ENCODE measurements at places on chromosomes 13 and 19.

GRCh38 chr13:113454936-113455335 is 1.6 kb upstream of the ADPRHL1 start:
- no peak for DNase-seq

DNA sequence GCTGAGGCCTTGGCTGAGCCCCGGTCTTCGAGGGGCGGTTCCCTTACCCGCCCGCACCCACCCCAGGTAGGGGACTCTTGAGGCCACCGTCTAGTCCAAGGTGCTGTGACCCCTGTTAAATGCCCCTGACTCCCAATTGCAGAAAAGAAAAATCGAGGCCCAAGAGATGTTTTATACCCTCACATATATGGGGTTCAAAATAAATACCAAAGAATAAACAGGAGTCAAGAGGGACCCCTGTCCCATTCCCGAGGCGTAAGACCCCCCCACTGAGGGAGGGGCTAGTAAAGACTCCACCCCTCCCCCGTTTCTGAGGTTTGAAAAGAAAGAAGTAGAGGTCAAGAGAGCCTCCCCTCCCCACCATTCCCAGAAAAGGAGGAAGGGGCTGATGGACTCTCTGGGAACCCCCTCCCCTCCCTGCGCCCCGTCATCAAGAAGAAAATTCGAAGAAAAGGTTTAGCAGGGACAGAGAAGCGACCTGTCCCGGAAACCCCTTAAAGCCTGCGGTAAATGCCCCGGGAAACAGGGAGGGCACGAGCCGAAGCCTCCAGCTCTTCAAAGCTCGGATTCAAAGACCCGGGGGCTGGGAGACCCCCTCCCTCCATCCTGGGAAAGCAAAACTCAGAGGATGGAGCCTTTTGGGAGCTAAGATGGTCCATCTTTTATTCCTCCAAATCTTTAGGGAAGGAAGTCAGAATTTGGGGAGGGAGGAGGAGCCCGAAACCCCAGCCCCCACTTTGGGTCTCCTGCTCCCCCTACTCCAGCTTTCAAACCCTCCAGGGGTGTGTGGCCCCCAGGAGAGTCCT is 755 bp upstream of the RAB3A start:
- no peak for DNase-seq

GRCh38 chr13:42063105-42063504 is 14.7 kb downstream of the DGKH start:
- DNase-seq: no peak

DNA sequence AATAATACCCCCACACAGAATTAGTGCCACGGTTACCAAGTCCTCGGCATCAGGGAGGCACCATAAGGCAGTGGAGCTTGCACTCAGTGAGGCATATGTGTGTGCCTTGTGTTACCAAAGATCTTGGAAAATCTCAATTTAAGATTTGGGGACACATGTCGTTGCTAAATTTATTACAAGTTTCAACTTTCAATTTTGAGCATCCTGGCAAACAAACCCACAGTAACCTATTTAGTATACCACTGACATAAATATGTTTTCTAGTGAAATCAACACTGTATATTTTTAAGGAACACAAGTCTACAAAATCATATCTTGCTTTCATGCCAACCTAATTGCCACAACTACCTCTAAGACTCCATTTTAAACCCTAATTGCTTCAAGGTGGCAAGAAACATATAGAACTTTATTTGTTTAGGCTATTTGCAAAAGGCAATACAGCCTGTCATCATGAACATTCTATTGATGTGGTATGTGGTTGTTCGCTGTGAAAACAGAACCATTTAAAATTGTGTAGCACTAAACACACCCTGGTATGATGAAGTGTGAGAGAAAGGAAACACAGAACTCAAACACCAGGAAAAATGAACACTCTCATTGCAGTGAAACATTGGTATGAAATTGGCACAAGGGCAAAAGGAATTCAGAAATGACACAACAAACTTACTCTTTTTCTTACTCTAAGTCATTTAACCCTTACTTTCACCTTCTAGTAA is 531.1 kb downstream of the IRS2 start:
- DNase-seq: no peak

- DNase-seq: peak; percentile 84
Observed at GRCh38 chr19:10104665-10105508, 1.3 kb upstream of the PPAN start.

GRCh38 chr13:83907196-83907989 is 25.1 kb upstream of the SLITRK1 start:
- DNase-seq: no peak

- DNase-seq: no peak
Observed at GRCh38 chr13:95023405-95023804, 277.8 kb downstream of the ABCC4 start.

DNA sequence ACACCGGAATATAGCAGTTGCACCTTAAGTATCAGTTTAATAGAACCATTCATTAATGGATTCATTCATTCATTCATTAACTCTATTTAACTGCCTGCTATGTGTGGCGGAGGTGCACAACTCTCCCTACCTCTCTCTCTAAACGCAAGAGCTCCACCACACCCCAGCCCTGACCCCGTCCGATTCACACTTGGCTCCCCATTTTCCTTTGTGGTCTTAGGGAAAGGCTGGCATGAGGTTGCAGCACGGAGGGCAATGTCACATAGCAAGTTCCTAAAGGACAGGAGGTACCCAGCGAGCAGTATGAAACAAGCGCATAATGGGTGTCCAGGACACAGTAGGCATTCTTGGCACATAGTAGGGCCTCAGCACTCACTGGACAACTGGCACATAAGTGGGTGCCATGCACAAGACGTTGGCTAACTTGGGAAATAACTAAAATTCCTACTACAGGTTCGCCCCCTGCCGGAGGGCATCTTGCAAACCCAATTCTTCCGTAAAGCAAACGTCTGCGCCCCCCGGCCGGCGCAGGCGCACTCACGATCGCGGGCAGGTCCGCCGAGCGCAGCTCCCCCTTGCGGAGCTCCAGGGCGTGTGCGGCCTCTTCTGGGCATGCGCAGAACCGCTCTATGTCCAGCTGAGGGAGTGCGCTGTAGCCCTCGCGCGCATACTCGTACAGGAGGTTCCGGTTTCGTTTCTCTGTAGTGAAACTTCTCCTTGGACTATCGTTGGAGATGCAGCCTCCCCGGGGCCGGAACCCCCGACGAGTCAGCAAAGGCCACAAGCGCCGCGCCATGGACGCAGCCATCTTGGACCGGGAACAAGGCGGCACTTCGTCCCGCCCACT is at the start of gene SARS2:
Gene SARS2, minus strand, starts transcription at position 835 of the 847 bp plus-strand sequence. Its CDS starts 27 bp downstream, at position 808.
- DNase-seq: peak; percentile 91

DNA sequence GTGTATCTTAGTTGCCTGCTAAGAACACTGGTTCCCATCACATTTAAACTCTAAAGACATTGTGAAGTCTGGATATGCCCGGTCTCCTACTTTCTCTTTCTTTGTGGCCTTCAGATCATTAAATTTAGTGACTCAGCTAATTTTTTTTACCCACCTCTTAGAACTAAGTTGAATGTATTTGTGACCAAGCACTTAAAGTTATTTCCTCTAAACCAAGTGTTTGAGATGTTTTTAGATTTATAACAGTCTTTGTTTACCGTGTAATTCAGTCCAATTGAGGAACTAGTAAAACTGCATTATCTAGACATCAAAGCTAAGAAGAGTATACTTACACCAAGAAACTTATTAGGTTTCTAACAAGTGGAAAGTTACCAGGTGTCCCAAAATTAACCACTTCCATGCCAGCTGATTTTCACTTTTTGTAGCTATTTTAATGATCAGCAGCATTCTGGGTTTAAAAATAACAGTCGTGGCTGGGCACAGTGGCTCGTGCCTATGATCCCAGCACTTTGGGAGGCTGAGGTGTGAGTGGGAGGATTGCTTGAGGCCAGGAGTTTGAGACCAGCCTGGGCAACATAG is 53.1 kb downstream of the ARHGAP35 start:
- no peak for DNase-seq

DNA sequence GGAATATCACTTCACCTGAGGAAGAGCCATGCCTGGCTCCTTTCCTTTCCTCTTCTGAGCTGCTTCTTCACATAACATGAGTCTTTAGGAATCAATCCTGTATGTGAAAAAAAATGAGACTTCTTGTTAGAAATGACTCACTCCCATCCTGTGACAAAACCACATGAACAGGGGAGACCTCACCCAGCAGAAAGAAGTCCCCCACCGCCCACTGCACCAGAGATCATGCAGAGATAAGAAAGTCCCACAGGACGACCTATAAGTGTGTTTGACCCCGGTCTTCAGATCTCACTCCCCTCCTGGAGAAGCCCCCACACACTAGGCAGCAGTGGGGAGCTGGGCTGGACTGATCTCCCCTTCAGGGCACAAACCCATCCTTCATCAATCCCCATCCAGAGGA is 7.8 kb downstream of the ZNF600 start:
- DNase-seq: peak; percentile 36

DNA sequence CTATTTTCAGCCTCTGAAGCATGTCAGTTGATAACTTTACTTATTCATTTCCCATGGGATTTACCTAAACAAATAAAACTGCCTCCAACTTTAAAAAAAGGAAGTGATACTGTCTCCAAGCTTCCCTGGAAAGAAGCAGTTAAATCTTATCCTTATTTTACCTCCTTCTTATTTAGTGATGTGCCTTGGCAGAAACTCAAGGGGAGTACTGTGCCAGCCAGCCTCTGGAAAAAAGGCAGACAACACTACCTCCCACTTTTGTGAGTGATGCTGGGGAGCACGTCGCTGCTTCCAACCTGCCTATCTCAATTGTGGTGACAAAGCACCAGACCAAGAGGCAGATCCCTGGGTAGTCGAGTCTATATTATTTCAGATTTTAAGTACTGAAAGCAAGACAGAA is 765.6 kb downstream of the DIAPH3 start:
- DNase-seq: no peak

GRCh38 chr13:28574617-28575142 is 79.8 kb upstream of the FLT1 start:
- peak; percentile 60 for DNase-seq

- no peak for DNase-seq
Observed at GRCh38 chr13:28337166-28338005, 157.5 kb downstream of the FLT1 start.

GRCh38 chr13:90454002-90454636 is 893.4 kb upstream of the MIR17HG start:
- DNase-seq: no peak

- DNase-seq: no peak
Observed at GRCh38 chr13:86541461-86541860, 742.2 kb upstream of the SLITRK6 start.

GRCh38 chr13:73058432-73058735 is 421 bp upstream of the KLF5 start:
- no peak for DNase-seq

- DNase-seq: no peak
Observed at GRCh38 chr19:11061952-11062351, 27.3 kb upstream of the LDLR start.

- DNase-seq: no peak
Observed at GRCh38 chr13:43200736-43201135, 177.3 kb downstream of the DNAJC15 start.

All from stimulated activated CD4-positive, alpha-beta T cell treated with anti-CD3 and anti-CD28 coated beads, Interleukin-15, amount 100 ng/mL, for 24 hours (primary cell).